ENCODE measurements at places on chromosomes 7 and 10. TPM values are rescaled to one million over a fixed set of nuclear protein-coding genes. Genes with fewer than 3 reads are reported as not detected.
A peak's percentile ranks its signal among the peaks of the same experiment; 100 is the strongest.

DNA sequence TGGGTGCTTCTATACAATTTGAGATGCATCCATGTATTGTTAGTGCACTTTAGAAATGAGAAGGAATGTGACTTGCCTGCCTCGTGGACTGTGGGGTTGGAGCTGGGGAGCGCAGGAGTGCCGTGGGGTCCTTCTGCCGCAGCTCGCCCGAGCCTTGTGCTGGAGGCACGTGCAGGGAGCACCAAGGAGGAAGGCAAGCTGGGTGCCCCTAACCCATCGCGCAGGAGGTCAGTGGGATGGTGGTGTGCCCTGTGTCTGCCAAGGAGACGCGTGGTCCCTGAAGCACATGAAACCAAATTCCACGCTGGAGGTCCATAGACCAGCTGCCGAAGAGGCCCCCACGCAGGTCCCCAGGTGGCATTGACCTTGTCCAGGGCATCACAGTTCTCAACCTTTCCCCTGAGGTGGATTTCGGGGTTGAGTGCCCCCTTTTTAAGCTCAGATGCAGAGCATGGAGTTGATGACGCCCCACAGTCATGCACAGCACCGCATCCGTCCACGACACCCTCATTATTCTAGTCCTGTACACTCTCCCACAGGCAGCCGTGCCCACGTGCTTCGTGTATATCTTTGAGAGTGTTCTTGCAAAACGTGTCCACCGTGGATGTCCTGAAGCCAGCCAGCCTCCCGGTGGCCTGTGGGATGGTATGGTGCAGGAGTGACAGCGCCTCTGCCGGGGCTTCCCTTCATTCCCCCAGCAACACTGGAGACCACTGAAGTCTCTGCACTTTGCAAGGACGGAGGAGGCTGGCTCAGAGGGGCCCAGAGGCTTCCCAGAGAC is 35.5 kb downstream of the FKBP6 start:
- H3K36me3 ChIP-seq, result no peaks in the 10 kb centered on the region
- H3K4me1 ChIP-seq, result peaks cover 3% of the 10 kb centered on the region
- H3K27me3 ChIP-seq, result 0 out of 2 replicates have a peak, but pooled peaks cover 2% of the 10 kb centered on the region
- DNase-seq, result no peak
- no peak overlapping the region for H3K4me3 ChIP-seq

DNA sequence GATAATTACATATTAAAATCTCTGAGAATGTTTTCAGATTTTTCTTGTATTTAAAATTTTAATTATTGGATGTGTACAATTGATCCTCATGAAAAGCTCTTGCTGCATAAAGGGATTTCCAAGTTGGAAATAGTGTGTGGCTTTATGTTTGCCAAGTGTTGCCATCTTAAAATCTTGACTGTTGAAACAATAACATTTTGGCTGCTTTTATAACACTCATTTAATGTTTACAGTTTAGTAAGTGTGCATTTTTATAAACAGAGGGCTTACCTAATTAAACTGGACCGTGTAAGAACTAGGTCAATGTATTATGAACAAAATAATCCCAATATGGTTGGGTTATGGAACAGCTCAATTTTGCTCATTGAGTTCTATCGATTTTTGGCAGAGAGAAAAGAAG is 23.9 kb downstream of the SEMA3A start:
- H3K27ac ChIP-seq, result no peak overlapping the region
- H3K4me1 ChIP-seq, result no peaks in the 10 kb centered on the region
- no peak for DNase-seq
- no peaks in the 10 kb centered on the region for H3K36me3 ChIP-seq
- H3K27me3 ChIP-seq, result no peaks in the 10 kb centered on the region

Gene PRPS1L1
- not detected for total RNA-seq

DNA sequence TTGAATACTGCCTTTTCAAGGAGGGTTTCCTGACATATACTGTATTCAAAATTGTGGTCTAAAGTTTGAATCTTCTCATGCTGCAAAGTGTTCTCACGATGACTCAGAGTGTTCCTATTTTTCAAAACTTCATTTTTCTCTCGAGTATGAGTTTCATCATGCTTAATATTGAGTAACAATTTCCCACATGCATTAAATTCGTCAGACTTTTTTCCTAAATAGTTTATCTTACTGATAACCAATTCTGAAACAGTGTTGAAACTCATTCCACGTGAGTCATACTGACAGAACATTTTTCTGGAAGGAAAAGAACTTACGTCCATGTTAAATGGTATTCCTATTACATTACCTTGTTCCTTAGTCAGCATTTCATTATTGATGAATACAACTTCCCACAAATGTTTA is 44.1 kb downstream of the ZNF33B start:
- no peak for DNase-seq
- peaks cover 7% of the 10 kb centered on the region for H3K36me3 ChIP-seq
- H3K27ac ChIP-seq, result no peak overlapping the region
- no peak overlapping the region for H3K4me3 ChIP-seq
- no peaks in the 10 kb centered on the region for H3K4me1 ChIP-seq

- DNase-seq, result no peak
- H3K4me1 ChIP-seq, result peaks cover 12% of the 10 kb centered on the region
- H3K4me3 ChIP-seq, result no peak overlapping the region
- no peaks in the 10 kb centered on the region for H3K27me3 ChIP-seq
- H3K27ac ChIP-seq, result no peak overlapping the region
These were observed 40.5 kb upstream of the SAMD8 start for GRCh38 chr10:75070961-75071428.

- H3K4me1 ChIP-seq, result no peaks in the 10 kb centered on the region
- no peak overlapping the region for H3K27ac ChIP-seq
- H3K4me3 ChIP-seq, result no peak overlapping the region
- no peaks in the 10 kb centered on the region for H3K27me3 ChIP-seq
- DNase-seq, result no peak
These were observed 186.6 kb upstream of the IGFBP3 start for GRCh38 chr7:46107610-46108217.

DNA sequence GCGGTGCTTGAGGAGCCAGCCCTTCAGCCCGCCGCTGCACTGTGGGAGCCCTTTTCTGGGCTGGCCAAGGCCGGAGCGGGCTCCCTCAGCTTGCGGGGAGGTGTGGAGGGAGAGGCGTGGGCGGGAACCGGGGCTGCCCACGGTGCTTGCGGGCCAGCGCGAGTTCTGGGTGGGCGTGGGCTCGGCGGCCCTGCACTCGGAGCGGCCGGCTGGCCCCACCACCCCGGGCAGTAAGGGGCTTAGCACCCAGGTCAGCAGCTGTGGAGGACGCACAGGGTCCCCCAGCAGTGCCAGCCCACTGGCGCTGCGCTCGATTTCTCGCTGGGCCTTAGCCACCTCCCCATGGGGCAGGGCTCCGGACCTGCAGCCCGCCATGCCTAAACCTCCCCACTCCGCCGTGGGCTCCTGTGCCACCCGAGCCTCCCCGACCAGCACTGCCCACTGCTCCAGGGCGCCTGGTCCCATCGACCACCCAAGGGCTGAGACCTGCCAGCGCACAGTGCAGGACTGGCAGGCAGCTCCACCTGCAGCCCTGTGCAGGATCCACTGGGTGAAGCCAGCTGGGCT is 9.5 kb upstream of the GSTO1 start:
- no peak overlapping the region for H3K27ac ChIP-seq
- H3K27me3 ChIP-seq, result peaks cover 3% of the 10 kb centered on the region

Gene NME8
- total RNA-seq, result not detected

DNA sequence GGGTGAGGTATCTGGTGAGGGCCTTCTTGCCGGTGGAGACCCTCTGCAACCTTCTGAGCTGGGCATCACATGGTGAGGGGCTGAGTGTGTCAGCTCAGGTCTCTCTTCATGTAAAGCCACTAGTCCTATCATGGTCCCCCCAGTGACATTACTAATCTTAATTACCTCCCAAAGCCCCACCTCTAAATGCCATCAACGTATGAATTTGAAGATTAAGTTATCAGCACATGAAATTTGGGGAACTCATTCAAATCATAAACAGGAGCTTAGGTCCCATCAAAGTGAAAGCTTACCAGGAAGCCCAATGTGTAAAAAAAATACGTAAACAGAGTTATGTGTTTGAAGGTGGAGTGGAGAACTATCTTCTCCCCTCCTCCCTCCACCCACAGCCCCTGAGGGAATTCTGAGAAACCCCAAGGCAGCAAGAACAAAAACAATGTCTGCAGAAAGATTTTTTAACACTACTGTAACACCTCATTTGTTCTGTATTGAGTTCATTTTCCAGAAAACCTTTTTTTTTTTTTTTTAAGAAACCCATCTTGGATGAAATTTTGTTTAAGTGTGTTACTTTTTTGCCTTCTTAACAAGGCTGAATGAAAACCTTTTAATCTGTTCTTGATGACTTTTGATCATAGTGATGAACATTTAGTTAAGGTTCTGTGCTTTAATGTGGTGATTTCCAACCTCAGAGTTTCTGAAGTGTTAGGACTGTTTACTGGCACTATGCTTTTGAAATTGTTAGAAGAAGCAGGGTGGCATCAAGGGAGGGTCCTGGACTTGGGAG is 19.1 kb upstream of the PCGF5 start:
- H3K27me3 ChIP-seq, result no peaks in the 10 kb centered on the region
- peaks cover 19% of the 10 kb centered on the region for H3K4me1 ChIP-seq

Gene SPDYE18
- not detected for total RNA-seq

- no peak overlapping the region for H3K4me3 ChIP-seq
- H3K27ac ChIP-seq, result no peak overlapping the region
- no peaks in the 10 kb centered on the region for H3K36me3 ChIP-seq
- no peak for DNase-seq
- no peaks in the 10 kb centered on the region for H3K4me1 ChIP-seq
These were observed 179.2 kb downstream of the RELN start for GRCh38 chr7:103810112-103810744.

Gene NFE2L3
- 17.1 TPM for total RNA-seq

DNA sequence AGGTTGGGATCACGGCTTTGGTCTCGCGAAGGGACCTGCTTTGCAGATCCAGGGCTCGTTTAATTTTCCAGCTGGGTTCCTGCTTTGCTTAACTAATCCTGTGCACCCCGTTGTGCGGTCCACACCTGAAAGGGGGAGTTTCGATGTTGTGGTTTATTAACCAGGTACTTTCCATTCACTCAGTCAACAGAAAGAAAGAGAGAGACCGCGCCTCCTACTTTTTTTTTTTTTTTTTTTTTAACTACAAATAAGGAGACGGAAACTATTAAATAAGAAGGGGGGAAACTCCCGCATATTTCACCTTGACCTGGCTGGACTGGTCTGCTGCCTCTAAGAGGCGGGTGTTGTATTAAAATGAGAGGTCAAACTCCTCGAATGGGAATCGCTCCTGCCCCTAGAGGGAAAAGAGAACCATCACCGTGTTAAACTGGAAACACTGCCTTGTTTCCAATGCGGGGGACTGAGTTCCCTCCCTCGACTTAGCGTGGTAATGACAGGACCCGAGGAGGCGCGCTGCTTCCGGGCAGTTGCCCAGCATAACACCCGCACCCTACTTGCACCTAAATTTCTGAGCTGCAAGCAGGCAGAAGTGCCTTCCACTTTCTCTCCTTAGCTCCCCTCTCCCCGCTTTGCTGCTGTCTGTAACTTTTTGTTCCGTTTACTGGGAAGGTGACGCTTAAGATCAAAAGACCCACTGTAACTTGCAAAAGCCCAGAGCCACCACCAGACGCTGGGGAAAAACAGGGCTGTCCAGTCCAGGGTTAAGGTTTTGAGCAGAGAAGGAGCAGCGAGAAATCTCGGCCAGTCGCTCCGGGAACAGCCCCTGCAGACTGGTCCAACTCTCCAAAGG is 1.1 kb upstream of the ITGB8 start:
- peaks cover 12% of the 10 kb centered on the region for H3K4me1 ChIP-seq
- H3K4me3 ChIP-seq, result peak overlapping the region; percentile 52

GRCh38 chr10:74957285-74957961 is 131.0 kb downstream of the KAT6B start:
- H3K36me3 ChIP-seq, result no peaks in the 10 kb centered on the region
- H3K27me3 ChIP-seq, result no peaks in the 10 kb centered on the region
- no peaks in the 10 kb centered on the region for H3K4me1 ChIP-seq
- no peak overlapping the region for H3K4me3 ChIP-seq

GRCh38 chr10:96235326-96236089 is 35.9 kb downstream of the BLNK start:
- H3K4me1 ChIP-seq, result no peaks in the 10 kb centered on the region
- H3K4me3 ChIP-seq, result no peak overlapping the region
- H3K27ac ChIP-seq, result no peak overlapping the region
- DNase-seq, result no peak

DNA sequence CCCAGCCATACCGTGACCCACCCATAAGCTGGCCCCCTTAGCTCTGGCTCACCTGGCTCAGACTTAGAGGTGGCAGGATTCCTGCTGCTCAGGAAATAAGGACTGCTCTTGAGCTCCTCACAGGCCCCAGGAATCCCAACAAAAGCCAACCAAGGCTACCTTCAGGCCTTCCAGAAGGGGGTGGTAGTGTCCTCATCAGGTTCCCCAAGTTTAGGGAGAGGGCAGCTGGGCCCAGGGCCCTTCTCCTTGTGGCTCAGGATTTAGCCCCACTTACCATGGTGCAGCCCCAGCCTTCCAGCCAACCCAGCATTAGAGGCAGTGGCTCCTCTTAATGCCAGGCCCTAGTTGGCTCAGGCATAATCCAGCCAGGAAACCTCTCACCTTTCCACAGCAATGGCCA is 23.5 kb downstream of the NPFFR1 start:
- no peak for DNase-seq
- no peak overlapping the region for H3K4me3 ChIP-seq
- no peaks in the 10 kb centered on the region for H3K27me3 ChIP-seq

Gene AGBL3
- total RNA-seq, result 0.03 TPM

- H3K27me3 ChIP-seq, result no peaks in the 10 kb centered on the region
- DNase-seq, result peak; percentile 25
- H3K27ac ChIP-seq, result no peak overlapping the region
- peaks cover 9% of the 10 kb centered on the region for H3K4me1 ChIP-seq
- H3K36me3 ChIP-seq, result no peaks in the 10 kb centered on the region
These were observed 189.9 kb upstream of the ADO start for GRCh38 chr10:62614389-62615157.

GRCh38 chr10:128032466-128032865 is 93.8 kb downstream of the MKI67 start:
- no peak for DNase-seq
- H3K27me3 ChIP-seq, result no peaks in the 10 kb centered on the region
- no peaks in the 10 kb centered on the region for H3K4me1 ChIP-seq
- no peaks in the 10 kb centered on the region for H3K36me3 ChIP-seq
- H3K27ac ChIP-seq, result no peak overlapping the region

GRCh38 chr7:42426163-42426562 is 189.2 kb upstream of the GLI3 start:
- no peak overlapping the region for H3K4me3 ChIP-seq
- no peak for DNase-seq
- no peaks in the 10 kb centered on the region for H3K27me3 ChIP-seq
- H3K27ac ChIP-seq, result no peak overlapping the region
- H3K4me1 ChIP-seq, result no peaks in the 10 kb centered on the region
